ENCODE measurements at places on chromosomes 1 and 21. TPM values are rescaled to one million over a fixed set of nuclear protein-coding genes. Genes with fewer than 3 reads are reported as not detected.

- no peaks in the 10 kb centered on the region for H3K36me3 ChIP-seq
- peaks cover 4% of the 10 kb centered on the region for H3K4me1 ChIP-seq
- H3K27me3 ChIP-seq, result no peaks in the 10 kb centered on the region
- no peak for DNase-seq
- H3K27ac ChIP-seq, result no peak overlapping the region
Measured at GRCh38 chr1:162538815-162539431, 22.6 kb upstream of the UAP1 start.

DNA sequence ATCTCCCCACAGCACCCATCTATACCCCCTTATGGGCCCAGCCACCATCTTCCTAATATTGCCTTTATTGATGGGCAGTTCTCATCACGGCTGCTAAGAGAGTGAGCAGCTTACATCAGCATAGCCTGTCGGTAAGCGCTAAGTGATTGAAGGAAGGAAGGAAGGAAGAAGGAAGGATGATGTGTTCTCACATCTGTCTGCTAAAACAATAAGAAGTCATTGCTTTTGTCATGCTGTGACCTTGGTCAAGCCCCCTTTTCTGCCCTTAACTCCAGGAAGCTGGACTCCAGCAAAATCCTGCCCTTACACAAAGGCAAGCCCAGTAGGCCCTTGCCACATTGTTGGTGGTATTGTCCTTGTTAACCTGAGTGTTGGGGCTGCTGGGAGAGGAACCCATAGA, 165.0 kb downstream of the ETS2 start:
- H3K36me3 ChIP-seq, result no peaks in the 10 kb centered on the region
- H3K4me3 ChIP-seq, result no peak overlapping the region
- no peaks in the 10 kb centered on the region for H3K4me1 ChIP-seq
- no peak for DNase-seq
- H3K27ac ChIP-seq, result no peak overlapping the region

The ASH1L gene
- 54.7 TPM for total RNA-seq

- no peaks in the 10 kb centered on the region for H3K27me3 ChIP-seq
- H3K4me1 ChIP-seq, result peaks cover 68% of the 10 kb centered on the region
Measured at GRCh38 chr1:8875216-8875861, 3.1 kb downstream of the ENO1 start.

DNA sequence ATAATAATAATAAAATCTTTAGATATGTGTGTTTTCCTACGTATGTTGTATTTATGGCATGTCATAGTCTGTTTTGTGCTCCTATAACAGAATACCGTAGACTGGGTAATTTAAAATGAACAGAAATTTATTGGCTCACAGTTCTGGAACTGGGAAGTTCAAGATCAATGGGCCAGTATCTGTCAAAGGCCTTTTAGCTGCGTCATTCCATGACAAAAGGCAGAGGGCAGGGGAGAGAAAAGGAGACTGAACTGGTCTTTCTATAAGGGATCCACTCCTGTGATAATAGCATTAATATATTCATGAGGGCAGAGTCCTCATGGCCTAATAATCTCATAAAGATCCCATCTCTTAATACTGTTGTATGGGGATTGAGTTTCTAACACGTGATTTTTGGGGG, 7.1 kb upstream of the SFT2D2 start:
- H3K4me1 ChIP-seq, result no peaks in the 10 kb centered on the region
- DNase-seq, result no peak
- no peaks in the 10 kb centered on the region for H3K36me3 ChIP-seq
- H3K27ac ChIP-seq, result no peak overlapping the region
- H3K27me3 ChIP-seq, result no peaks in the 10 kb centered on the region

DNA sequence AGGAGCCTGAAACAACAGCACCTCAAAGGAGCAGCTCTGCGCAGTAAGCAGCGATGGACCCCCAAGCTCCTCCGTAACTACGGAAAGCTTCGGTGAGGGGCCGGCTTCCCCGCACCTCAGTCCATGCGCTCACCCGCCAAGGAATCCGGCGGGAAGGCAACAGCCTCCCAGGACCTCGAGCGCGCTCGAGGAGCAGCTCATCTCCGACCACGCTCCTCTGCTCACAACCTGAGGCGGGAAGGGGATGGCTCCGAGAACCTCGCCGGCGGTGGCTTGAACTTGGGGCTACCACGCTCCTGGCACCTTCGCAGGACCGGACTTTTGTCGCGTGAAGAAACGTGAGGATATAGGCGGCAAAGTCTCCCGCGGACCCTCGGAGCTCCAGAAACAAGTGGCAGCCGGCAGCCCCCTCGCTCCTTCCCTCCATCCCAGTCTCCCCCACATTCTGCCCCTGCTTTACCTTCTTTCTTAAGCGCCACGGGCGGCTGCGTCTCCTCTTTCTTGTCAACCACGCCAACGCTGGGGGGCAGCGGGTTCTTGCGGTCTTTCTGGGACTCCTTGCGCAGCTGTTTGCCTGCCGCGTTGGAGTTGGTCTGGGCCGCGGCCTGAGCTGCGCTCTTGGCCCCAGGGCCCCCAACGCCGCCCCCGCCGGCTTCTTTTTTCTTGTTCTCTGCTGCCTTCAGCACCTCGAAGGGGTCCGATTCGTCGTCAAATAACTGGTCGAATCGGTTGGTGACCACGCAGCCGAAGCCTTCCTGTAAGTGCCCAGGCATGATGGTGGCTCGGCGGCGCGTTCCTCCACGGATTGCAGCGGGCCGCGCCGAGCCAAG, 459 bp downstream of the SERBP1 start:
- H3K4me3 ChIP-seq, result peak overlapping the region; percentile 81
- H3K27me3 ChIP-seq, result no peaks in the 10 kb centered on the region
- H3K27ac ChIP-seq, result peak overlapping the region; percentile 95
- peaks cover 19% of the 10 kb centered on the region for H3K36me3 ChIP-seq
- peak; percentile 27 for DNase-seq

GRCh38 chr1:183821889-183822611, 17.1 kb downstream of the RGL1 start:
- peak overlapping the region; percentile 76 for H3K27ac ChIP-seq
- H3K27me3 ChIP-seq, result no peaks in the 10 kb centered on the region
- no peak for DNase-seq
- no peaks in the 10 kb centered on the region for H3K36me3 ChIP-seq
- no peak overlapping the region for H3K4me3 ChIP-seq

DNA sequence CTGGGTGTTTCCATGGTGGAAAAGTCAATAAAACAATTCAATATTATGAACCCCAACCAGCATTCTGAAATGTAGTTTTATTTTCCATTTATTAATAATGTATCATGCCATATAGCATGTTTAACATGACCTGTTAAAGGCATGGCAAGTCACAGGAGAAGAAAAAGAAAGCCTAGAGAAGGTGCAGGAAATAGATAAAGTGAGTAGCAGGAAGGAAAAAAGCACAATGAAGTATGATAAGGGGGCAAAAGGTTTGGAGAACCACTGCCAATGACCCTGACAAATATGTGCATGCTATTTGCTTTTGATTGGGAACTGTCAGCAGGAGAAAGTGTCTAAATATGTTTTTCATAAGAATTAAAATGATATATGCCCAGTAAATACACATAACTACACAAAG, 85.6 kb downstream of the HMCN1 start:
- H3K36me3 ChIP-seq, result no peaks in the 10 kb centered on the region
- no peak overlapping the region for H3K27ac ChIP-seq
- H3K4me3 ChIP-seq, result no peak overlapping the region
- DNase-seq, result no peak

GRCh38 chr1:161905269-161905884, 118.3 kb downstream of the OLFML2B start:
- no peak overlapping the region for H3K4me3 ChIP-seq
- peaks cover 8% of the 10 kb centered on the region for H3K4me1 ChIP-seq
- H3K27ac ChIP-seq, result no peak overlapping the region
- no peaks in the 10 kb centered on the region for H3K27me3 ChIP-seq

The GJA8 gene
- not detected for total RNA-seq

- DNase-seq, result no peak
- H3K27me3 ChIP-seq, result no peaks in the 10 kb centered on the region
- H3K27ac ChIP-seq, result no peak overlapping the region
- H3K4me1 ChIP-seq, result no peaks in the 10 kb centered on the region
Measured at GRCh38 chr1:229017091-229017490, 253.8 kb upstream of the RAB4A start.

The PKLR gene
- not detected for total RNA-seq

The CRTC2 gene
- 13.4 TPM for total RNA-seq

The IL10 gene
- total RNA-seq, result 0.67 TPM

The FLG2 gene
- not detected for total RNA-seq

Data from heart left ventricle (tissue), 16 donors.